H1 (cell line): ENCODE measurements at places on chromosomes 5 and 9. TPM values are rescaled to one million over a fixed set of nuclear protein-coding genes. Genes with fewer than 3 reads are reported as not detected.
A peak's percentile ranks its signal among the peaks of the same experiment; 100 is the strongest.

Gene CARD9
- polyA plus RNA-seq = 0.13 and 0.15 TPM in 2 replicates

Gene GRAMD2B
- polyA plus RNA-seq = 3.5 and 6.4 TPM in 2 replicates

Gene PLPPR1
- polyA plus RNA-seq = 1.0 and 1.8 TPM in 2 replicates

Gene EEIG1
- 29.8 and 61.0 TPM in 2 replicates for polyA plus RNA-seq

Gene STKLD1
- 0.26 and 0.55 TPM in 2 replicates for polyA plus RNA-seq

Gene GARIN3
- not detected in 2 replicates for polyA plus RNA-seq

Gene BSPRY
- polyA plus RNA-seq = 10.9 and 12.1 TPM in 2 replicates

DNA sequence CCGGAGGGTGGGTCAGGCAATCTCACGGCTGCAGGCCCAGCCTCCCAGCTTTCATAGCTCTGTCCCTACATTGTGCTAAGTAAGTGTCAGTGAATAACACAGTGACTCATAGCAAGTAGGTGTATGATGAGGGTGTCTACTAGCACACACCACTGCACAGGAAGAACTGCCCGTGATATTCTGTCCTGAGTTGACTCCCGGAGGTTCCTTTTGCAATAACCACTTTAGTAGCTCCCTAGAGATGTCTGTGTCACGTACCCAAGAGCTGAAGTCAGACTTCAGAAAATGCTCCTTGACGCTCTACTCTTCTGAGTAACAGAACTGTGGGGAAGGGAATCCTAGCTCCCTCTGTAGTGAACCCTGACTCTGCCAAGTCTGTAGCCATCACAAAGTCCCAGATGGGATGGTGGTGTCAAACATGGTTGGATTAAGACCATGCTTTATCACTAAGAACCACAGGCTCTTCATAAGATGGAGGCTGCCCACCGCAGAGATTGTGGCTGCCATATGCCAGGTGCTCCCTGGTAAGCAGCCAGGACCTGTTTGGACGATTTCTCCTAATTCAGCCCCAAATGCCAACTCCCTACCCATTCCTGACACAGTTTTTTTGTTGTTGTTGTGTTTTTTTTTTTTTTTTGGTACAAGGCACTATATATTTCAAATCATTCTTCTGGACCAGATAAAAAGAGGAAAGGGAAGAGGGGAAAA lies 352.6 kb upstream of the PANK3 start:
- DNase-seq = no peak

- DNase-seq = no peak
These were observed 125.3 kb downstream of the TRIM32 start for GRCh38 chr9:116812231-116813030.

- no peak for DNase-seq
These were observed 146.6 kb downstream of the RAPGEF6 start for GRCh38 chr5:131488463-131488862.

- peak; percentile 86 for DNase-seq
These were observed 314.4 kb downstream of the GADD45G start for GRCh38 chr9:89919171-89919681.

DNA sequence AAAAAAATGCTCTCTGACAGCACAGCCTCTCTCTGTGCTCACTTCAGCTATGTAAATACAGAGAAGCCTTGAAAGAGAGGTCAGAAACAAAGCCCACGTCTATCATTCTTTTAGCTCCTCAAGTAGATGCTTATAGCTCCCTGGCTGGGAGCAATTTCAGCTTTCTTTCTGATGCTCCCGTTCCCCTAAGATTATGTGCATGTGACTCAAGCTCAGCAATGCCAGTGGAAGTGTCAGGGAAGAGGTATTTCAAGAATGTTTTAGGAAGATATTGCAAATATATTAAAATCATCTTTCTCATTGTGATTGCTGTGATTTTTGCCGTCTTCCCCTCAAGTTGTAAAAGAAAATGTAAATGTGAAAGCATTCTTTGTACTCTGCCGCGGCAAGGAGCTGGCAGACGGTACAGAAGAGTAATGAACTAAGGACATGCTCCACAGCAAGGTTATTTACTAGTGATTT lies 1353.7 kb upstream of the ACO1 start:
- peak; percentile 27 for DNase-seq

DNA sequence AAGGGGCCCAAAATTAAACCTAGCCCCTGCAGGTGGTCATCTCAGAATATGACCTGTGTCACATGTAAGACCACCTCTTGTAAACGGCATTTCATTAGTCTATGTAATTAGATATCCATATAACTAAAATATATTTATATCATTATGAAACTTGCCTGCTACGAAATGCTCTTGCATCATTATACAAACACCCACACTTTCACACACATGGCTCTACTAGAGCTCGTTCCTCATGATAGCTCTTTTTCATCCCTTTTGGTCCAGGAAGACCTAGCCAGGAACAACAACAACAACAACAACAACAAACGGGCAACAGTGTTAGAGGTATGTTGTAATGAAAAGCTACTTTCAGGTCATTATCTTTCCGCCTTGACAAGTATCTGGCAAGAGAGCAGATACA lies 58.6 kb downstream of the LHFPL2 start:
- no peak for DNase-seq

DNA sequence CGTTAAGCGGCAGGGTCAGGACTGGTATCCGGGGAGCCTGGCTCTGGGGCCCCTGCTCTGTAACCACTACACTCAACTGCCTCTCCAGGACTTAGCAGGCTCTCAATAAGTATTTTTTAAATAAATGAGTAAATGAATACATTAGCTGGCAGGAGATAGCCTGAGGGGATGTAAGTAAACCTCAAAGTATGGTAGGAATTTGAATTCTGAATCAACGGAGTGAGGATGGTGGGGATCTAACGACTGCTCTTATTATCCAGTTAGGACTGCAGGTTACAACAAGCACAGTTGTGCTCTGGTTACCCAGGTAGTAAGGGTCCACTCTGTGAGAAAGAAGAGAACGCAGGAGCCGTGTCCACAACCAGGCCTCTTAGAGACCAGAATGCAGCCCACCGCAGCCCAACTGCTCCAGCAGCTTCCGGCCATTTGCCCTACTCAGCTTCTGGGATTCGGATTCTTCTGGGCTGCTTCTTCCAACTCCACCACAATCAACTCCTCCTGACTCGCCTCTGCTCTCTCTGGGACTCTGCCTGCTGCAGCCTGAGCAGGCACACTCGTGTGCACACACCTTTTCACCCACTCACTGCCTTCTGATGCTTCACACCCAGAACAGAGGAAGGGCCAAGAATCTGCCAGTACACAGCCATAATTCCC lies 52.6 kb downstream of the MED27 start:
- peak; percentile 27 for DNase-seq

- DNase-seq = no peak
These were observed 11.1 kb downstream of the NR5A1 start for GRCh38 chr9:124496075-124496449.

DNA sequence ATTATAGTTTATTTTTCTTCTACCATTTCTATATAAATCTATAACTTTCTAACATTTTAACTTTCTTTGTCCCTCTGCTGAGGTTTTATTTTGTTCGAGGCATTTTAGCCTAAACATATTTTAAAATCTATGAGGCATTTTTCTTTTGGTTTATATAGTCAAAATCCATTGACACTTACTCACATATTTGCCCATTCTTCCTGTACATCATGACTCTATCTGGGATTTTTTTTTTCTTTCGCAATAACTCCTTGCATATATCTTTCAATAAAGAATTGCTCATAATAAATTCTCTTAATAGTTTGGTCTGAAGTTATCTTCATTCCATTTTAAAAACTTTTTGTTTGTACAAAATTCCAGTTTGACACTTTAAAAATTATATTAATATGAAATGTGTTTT lies 632.3 kb downstream of the TLE4 start:
- DNase-seq = no peak

DNA sequence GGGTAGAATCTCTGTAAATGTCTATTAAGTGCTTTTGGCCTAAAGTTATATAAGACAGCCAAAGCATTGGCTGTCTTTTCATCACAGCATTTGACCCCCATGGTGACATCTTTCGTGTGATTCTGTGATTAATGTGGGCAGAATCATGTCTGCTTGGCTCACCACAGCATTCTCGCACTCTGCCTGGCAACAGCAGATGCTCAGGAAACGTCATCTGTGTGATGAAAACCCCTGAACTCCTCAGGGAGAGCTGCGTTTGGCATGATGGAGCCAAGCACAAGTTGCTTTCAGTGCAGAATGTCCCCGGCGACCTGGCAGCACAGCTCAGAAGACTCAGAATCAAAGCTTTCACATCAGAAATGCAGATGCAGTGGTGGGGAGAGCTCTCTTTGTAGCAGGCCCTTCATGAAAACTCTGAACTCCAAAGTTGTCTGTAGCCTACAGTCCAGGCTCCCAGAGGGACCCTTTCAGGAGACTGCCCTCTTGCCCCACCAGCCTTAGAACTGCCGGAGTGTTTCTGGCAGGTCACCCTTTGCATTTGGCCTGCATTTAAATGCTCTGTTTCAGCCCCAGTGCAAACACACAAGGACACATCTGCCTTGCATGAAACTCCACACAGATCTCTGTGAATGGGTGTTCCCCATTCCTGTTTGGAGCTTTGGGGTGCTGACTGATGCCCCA lies 155.6 kb upstream of the PANK3 start:
- no peak for DNase-seq

DNA sequence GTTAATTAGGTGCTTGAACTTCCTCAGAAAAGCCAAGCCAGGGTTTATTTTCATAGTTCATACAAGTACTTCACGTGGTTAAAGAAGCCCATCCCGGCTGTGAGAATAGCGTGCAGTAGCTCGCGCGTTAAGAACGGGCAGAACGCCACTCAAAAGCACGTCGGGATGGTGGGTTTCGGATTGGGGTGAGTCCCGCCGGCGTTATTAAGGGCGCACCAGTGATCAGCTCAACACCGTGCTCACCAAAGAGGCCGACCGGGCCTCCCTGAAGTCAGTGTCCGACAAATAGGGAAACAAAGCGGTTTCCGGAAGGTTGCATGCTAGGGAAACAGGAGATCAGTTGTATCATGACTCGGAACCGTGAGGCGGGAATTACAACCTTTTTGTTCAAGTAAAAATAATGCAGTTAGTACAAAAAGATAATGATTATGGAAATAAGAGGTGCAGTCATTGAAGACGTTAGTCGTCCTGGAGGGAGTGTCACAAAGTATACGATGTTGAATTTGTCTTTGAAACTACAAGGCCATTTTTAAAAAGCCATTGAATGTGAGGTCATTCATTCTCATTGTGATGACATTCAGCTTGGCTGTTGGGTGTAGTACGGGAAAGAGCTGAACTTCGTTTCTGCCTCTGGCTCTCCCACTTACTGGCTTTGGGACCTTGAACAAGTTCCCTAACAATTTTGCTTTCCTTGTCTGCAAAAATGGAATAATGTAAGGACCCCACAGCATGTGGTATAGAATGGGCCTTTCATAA lies 992 bp downstream of the SETD9 start:
- DNase-seq = no peak

DNA sequence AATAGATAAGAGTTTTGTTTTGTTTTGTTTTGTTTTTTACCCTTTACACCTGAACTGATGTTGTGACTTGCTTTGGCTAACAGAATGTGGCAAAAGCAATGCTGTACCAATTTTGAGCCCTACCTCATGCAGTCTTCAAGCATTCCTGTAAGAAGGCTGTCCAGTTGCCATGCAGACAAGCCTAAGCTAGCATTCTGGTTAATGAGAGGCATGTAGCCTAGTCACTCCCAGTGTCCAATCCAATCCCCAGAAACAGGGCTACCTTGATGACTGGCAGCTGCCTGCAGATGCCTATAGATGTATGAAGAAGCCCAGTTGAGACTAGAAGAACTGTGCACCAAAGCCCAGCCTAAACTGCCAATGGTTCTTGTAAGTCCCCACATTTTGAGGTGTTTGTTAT lies 9.4 kb upstream of the EFNA5 start:
- no peak for DNase-seq

- DNase-seq = no peak
These were observed 28.9 kb downstream of the FAM151B start for GRCh38 chr5:80516826-80517225.

DNA sequence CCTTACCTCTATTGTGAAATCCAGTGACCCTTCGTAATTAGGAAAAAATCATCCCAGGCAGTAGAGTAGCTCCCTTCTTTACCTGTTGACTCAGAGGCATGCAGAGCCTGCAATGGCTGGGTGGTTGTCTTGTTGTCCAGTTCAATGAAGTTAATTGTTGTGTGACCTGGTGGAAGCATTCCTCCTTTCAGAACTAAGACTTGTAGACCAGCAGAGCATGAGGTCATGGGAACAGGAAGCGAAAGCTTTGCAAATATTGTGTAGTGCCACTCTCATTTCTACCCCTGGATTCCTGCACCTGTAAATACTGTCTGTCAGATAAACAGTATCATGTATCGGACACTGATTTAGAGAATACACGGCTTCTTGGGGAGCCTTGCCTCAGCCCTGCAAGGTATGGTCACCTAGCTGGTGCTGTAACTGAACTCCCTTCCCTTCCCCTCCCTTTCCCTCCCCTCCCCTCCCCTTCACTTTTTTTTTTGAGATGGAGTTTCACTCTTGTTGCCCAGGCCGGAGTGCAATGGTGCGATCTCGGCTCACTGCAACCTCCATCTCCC lies 5.7 kb upstream of the PRXL2C start:
- no peak for DNase-seq

DNA sequence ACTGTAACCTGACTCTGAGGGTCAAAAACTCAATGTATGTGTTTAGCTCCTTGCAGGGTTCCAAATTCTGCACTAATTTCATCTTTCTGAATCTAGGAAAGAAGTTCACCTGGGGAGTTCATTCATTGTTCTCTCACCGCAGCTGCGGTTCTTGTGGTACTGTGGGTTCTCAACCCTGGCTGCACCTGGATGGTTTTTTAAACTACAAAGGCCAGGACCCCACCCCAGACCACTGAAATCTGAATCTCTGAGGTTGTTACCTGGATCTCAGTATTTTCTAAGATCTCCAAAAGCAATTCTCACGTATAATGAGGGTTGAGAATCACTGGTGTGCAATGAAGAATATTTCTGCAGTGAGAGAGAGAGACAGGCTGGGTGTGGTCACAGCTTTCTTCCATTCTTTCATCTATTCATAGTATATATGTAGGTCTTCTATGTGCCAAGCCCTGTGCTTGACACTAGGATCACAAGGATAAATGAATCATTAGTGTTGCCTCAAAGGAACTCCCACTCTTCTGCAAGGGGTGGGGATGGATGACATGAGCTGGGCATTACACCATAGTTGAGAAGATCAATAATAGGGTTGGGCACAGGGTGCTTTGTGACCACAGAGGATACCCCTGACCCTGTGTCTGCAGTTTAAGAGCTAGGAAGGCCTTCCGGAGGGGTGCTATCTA lies 109.8 kb downstream of the GALNT10 start:
- DNase-seq = no peak

GRCh38 chr5:40485021-40485998 lies 194.4 kb upstream of the PTGER4 start:
- no peak for DNase-seq

- DNase-seq = no peak
These were observed 385.3 kb downstream of the PRELID2 start for GRCh38 chr5:145449794-145450193.
